ENCODE measurements at places on chromosomes 11 and 22.
A peak's percentile ranks its signal among the peaks of the same experiment; 100 is the strongest.

DNA sequence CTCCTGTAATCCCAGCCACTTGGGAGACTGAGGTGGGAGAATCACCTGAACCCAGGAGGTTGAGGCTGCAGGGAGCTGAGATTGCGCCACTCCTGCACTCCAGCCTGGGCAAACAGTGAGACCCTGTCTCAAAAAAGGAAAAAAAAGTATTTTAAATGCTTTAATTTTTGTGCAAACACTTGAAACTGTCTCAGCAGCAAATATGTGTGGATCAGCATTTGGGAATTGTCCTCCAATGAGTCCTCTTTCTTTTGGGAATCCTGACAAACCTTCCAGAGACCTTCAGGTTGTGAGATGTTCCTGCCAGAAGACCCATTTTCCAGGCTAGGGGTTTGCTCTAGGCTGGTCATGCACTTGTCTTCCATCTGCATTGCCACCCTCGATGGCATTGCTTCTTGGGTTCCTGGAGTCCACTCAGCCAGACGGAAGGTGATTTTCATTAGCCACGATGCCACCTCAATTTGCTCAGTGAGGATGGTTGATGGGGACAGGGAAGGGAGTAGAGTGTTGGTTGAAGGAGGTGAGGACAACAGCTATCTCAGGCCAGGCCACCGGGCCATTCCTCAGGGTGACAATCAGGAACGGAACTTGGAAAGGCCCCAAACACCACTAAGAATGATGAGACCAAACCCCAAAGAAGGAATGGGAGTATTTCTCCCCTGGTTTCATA lies 55.4 kb downstream of the ST14 start:
- no peak for ATAC-seq

DNA sequence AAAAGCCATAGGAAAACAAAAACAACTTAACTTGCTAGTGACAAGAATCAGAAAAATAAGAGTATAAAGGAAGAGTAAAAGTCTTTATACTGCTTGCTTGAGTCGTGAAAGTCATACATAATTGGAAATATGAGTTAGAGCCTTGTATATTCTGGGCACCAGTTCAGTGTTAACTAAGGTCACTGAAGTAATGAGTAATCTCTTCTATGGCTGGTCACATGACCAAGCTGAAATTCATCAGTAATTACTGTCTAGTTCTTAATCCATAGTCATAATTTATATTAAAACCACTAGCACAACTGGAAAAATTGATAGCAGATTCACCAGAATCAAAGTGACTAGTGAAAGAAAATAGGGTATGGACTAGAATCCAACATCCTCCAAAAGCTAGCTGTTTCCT lies 84.4 kb upstream of the SLC5A12 start:
- peak; percentile 59 for ATAC-seq

GRCh38 chr22:19884954-19885751 lies 30.5 kb upstream of the GNB1L start:
- no peak for ATAC-seq

DNA sequence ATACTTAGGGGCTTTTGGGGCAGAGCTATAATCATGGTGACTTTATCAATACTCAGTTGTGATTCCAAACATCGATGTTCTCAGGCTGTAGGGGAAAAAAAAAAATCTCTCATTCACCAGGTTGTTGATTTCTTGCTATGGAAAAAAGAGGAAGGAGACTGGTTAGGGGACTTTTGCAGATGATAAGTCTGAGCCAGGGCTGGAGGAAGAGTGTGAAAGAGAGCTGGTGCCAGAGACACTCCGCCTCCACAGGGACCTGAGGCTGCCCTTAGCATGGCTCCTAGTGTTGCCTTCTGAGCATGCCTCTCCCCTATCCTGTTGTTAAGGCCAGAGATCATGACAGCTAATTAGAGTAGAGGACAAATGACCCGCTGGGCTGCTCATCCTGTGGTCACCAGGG lies 16.9 kb downstream of the UPB1 start:
- no peak for ATAC-seq

DNA sequence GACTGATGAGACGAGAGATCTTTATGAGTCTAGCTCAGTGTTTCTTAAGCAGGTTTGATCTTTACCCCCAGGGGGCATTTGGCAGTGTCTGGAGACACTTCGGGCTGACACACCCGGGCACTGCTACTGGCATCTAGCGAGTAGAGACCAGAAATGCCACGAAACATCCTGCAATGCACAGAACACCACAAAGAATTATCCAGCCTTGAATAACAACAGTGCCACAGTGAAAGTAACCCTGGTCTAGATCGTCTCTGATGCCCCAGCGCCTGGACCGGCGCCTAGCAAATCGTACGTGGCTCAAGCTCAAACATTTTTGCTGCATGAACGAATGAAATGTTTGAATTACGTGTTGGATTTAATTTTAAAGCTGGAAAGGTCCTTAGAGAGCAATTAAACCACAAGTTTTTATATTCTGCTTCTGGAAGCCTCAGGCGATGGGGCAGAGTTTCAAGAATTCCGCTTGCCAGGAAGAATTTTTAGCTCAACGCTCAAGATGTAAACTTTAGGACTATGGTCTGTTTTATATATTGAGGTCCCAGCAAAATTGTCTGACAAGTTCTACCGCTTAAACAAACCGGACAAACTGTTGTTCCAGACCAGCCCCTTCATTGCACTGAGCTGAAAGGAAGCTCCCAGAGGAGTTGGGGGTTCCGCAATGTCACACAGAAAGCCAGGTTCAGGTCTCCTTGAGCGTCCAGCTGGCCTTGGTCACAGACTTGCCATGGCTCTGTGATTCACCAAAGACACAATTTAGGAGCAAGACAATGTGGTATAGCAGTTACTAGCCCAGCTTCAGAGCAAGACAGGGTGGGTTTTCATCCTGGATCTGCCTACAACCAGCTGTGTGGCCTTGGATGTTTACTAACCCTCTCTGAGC lies 44.2 kb upstream of the SMTN start:
- peak; percentile 52 for ATAC-seq

- ATAC-seq = no peak
Measured at GRCh38 chr11:1878137-1879031, 13.3 kb downstream of the PRR33 start.

DNA sequence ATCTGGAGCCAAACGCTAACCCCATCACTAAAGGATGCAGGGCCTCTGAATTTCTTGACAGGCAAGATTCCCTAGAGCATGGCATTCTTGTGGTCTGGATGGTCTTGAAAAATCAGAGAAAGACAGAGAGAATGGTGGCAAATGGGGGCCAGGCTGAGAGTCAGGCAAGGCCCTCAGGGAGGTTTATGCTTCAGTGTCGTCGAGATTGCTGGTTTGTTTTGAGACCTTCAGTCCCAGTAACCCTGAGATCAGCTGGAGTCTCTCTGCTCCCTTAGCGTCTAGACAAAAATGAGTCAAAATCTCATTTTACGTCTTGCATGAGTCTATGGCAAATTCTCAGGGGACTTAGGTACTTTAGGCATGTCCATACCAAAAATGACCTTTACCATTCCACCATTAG lies 539.3 kb downstream of the SOX6 start:
- ATAC-seq = no peak

GRCh38 chr11:46903846-46904245 lies 14.5 kb downstream of the LRP4 start:
- no peak for ATAC-seq

DNA sequence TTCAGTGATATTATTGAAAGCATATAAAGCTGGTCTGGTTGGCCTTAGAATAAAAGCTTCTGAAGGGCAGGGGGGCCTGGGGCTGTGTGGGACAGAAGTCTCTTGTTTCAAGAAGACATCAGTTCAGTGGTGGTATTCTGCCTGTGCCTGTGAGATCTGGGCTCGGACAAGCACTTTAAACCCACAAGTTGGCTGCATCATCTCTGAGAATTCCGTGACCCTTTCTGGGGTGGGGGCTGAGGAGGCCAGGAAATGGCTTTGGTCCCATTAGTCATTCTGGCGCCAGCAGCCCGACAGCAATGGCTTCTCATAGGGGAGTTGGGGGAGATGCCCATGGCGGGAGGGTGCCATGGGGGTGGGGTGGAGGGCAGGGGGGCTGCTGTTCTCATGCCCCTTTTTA lies 104.1 kb downstream of the PKNOX2 start:
- no peak for ATAC-seq

- no peak for ATAC-seq
Measured at GRCh38 chr22:46974631-46975585, 212.5 kb downstream of the TBC1D22A start.

DNA sequence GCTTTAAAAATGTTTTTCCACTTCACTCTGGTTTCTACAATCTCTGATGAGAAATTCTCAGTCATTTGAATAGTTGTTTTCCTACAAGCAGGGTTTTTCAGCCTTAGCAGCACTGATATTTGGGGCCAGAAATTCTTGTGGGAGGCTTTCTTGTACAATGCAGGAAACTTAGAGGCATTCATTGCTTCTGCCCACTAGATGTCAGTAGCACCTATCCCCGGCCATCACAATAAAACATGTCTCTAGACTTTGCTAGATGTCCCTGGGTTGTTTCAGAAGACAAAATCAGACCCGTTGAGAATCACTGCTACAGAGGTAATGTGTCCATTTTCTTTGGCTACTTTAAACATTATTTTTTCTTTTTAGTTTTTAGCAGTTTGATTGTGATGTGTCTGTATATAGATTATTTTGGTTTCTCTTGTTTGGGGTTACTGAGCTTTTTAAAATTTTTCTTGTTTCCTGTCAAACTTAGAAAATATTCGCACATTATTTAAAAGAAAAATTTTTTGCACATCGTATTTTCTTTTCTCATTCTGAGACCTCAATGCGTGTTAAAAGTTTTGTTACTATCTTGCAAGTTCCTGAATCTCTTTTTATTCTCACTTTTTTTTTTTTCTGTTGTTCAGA lies 60.8 kb upstream of the CCDC179 start:
- no peak for ATAC-seq

Measured in esophagus mucosa (tissue), 1 donor.